ENCODE measurements at places on chromosomes 12 and 14. TPM values are rescaled to one million over a fixed set of nuclear protein-coding genes. Genes with fewer than 3 reads are reported as not detected.

Gene OAS2
- 2.9 TPM for total RNA-seq

DNA sequence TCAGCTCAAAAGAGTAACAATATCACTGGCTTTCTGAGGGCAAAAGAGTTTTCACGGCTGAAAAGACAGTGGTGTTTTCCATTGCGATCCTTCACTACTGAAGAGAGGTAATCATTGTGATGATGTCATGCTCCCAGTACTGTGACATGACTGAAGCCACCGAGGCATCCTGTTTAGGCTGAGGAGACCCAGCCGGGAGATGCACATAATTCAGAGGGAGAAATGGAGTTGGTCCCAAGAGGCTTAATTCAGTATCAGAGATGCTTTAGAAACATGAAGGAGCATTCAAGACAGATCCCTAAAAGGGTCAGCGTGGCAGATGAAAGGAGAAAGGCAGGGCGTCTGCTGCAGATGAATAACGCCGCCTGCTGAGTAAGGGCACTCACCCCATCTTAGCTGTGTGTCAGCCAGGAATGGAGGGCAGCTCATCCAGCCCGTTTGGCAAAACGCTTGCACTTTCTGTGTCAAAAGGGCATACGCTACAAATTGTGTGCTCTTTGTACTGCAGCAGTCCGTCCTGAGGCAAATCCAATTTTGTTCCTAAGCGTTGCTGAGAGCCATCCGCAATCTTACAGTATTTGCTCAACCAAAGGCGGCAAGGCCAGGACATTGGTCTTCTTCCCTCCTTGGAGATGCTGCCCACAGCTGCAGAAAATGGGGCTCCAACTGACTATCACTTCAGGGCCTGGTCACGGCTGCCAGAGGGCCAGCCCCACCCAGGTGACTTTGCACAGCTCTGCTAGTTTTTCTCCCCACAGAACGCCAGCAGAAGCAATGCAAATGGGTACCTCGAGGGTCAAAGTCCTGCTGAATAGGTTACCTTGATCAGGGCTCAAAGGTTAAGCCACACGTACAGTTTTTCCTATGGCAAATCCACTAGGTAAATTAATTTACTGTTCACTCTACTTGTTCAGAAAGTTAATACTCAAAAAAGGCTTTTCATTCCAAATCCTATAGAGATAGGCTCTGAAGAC, 23.5 kb downstream of the CCDC92 start:
- no peak for DNase-seq

Gene TMEM117
- 23.5 TPM for total RNA-seq

DNA sequence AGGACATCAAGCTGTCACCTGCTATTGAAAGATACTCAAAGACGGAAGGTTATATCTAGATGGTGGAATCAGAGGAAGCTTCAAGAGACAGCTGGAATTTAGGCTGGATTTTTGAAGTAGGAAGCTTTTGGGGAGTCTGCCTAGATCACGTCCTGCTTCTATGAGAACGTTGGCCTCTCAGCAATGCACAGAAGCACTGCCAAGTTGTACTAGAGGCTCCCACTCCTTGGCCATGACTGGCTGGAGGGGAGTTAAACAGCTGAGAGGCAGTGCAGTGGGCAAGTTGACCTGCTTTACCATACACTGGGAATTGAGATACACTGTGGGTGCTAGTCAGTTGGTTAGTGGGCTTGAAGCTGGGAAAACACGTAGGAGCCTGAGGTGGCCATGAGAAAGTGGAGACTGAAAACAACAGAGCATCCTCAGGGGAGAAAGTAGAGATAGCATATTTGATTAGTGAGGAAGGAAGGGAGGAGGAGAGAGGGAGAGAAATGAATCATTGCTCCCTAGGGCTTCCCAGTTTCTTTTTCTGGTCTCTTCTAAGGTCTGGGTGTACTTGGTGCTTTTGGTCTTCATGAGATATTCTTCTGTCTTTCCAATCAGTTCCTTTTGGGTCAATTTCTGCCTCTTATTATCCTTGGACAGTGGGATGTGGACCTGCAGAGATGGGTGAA, 110.8 kb downstream of the EMP1 start:
- DNase-seq = no peak

- DNase-seq = peak; percentile 68
These were observed 13.5 kb downstream of the PTGER2 start for GRCh38 chr14:52327374-52328226.

DNA sequence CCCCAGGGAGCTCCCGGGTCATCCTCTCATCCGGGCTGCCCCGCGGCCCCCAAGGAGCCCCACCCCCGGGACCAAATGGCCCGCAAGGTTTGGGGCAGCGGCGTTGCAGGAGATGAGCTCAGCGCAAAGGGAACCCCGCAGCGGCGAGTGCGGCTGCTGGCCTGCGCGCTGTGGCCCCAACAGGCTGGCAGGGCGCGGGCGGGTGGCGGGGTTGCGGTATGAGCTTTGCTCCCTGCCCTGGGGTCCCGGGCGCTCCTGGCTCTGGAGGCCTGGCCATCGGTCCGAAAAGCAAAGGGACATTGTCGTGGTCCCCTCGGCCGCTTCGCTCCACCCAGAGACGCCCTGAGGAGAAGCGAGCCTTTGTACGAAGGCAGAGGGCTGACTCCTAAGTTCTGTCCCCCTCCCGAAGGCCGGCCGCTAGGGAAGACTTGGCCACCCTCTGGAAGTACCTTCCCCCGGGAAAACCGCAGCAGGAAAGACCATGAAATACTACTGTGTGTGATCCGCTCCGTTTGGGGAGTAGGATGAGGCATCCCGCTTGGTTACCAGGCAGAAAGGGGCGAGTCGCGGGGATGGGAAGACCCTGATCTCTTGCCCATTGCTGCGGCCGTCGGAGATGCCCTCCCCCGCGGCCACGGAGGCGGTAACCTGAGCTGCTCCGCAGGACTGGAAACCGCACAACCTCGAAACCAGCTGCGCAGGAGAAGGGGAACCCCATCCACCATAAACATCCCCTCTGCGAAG, 620 bp upstream of the NID2 start:
- DNase-seq = peak; percentile 55

Gene ZNF385A
- 2.6 TPM for total RNA-seq

Gene TMEM30B
- total RNA-seq = 0.06 TPM

GRCh38 chr14:93759719-93760307, 28.5 kb downstream of the PRIMA1 start:
- DNase-seq = no peak

Measured in LHCN-M2 (cell line).